ENCODE measurements at places on chromosomes 4 and X.

- no peak for DNase-seq
These were observed 63.6 kb upstream of the ATP8A1 start for GRCh38 chr4:42720533-42720932.

DNA sequence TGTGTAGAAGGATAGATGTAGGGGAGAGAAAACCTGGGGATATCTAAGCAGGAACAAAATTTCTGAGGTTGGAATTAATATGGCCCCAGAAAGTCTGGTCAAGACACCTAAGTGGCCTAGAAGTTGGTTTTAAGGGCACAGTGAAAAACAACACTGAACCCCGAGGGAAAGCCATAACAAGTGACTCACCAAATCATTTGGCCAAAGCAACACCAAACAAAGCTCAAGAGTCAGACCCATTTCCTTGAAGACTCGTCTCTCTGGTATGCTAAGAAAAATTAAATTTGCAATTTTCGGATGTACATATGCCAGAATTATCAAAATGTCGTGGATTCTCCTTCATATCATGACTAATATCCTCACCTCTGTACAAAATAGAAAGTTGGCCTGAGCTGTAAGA is 162.9 kb downstream of the SMIM20 start:
- DNase-seq, result peak; percentile 30

DNA sequence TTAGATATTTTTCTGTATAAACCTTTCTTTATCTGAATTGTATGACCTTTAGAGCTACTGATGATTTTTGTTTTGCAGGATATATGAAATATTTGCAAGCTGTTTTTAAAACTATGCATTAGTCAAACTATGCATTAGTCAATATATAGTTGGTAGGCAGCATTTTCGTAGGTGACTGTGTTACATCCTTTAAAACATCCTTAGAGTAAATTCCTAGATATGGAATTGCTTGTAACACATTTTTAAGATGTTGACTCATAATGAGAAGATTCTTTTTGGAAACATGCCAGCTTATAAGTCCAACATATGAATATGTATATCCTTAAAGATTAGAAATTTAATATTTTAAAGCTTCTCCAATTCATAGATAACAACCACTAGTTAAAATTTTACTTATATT is 1768.5 kb downstream of the PCDH7 start:
- DNase-seq, result peak; percentile 70

- DNase-seq, result no peak
These were observed 124.9 kb downstream of the STAG2 start for GRCh38 chrX:124086411-124086810.

DNA sequence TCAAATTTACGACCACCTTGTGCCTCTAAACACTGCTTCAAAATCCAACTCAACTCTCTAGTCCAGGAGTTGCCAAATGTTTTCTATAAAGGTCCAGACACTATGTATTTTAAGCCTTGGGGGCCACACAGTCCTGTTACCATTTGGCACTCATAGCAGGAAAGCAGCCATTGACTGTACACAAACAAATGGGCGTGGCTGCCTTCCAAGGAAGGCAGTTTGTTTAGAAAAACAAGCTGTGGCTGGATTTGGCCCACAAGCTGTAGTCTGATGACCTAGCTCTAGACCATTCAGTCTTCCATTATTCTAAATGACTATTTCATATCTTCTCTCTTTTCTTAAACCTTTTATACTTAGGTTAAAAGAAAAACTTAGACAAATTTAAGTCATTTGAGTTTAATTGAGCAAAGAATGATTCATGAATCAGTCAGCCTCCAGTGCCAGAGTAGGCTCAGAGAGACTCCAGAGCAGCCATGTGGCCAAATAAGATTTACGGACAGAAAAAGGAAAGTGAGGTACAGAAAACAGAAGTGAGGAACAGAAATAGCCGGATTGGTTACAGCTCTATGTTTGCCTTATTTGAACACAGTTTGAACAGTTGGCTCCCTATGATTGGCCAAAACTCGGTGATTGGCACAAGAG is 825.8 kb upstream of the LCORL start:
- DNase-seq, result peak; percentile 13

GRCh38 chrX:10471418-10471817 is 149.0 kb downstream of the MID1 start:
- DNase-seq, result no peak

- no peak for DNase-seq
These were observed 272.2 kb upstream of the UGT8 start for GRCh38 chr4:114326358-114326757.

DNA sequence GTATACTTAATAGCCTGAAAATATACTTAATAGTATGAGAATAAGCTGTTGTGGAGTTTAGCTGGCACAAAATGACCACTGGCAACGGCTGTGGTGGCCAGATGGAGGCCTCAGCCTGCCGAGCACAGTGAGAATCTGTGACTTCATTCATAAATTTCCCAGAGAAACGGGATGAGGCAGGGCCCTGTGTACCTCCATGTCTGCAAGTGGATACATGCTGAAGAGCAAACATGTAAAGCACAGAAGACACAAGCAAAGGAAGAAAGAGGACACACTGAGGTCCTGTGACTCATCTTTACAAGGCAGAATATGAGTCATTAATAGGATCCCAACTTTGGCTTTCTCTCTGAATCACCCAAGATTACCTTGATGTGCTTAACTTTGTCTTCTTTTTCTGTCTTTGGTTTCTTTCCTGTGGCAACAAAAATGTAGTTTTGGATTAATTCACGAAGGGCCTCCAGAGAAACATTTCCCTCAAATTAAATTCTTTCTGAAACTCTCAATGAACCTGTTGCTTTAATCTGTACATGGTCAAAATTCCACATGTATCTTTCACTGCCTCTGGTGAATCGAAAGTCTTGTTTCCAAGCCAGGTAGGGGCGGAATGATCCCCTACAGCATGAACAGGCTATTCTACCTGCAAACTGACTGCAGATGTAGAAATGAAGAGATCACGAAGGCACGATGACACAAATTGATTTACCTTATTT is 56.4 kb downstream of the IRF2 start:
- peak; percentile 98 for DNase-seq

GRCh38 chrX:39318506-39319343 is 517.5 kb downstream of the MID1IP1 start:
- DNase-seq, result no peak

GRCh38 chr4:163554870-163555465 is 60.5 kb downstream of the TMA16 start:
- DNase-seq, result peak; percentile 38

DNA sequence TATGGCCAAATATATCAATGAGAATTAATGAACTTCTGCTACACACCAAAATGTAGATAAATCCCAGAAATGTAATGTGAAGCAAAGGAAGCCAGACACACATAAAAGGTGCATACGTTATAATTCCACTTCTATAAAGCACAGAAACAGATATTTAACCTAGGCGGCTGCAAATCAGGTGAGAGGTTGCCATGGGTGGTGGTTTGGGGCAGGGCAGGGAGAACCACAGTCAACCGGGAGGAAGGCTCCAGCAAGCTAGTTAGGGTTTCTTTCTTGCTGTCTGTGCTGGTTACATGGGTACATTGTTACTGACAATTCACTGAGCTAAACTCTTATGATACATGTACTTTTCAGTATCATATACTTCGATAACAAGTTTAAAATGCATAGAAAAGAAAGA is 9.7 kb upstream of the PPARGC1A start:
- DNase-seq, result no peak

DNA sequence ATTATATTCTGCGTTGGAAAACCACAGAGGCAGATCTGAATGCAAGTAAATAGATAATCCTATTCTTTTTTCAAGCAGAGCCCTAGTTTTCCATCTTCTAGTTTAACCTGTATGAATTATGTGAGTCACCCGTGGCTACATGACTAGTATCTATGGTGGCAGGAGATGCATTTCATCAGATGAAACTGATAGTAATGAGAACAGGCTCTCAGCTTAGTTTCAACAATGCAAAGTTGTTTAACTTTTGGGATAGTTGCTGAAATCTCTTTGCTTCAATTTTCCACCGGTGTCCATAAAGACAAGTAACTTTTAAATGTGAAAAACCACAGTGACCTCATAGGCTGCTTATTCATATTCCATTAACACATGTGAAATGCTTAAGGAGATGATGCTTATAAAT is 1317.4 kb upstream of the TENM3 start:
- DNase-seq, result peak; percentile 87

- peak; percentile 9 for DNase-seq
These were observed 774 bp downstream of the ZCCHC4 start for GRCh38 chr4:25313201-25313895.

- no peak for DNase-seq
These were observed 201.9 kb upstream of the PPARGC1A start for GRCh38 chr4:24091639-24092233.

DNA sequence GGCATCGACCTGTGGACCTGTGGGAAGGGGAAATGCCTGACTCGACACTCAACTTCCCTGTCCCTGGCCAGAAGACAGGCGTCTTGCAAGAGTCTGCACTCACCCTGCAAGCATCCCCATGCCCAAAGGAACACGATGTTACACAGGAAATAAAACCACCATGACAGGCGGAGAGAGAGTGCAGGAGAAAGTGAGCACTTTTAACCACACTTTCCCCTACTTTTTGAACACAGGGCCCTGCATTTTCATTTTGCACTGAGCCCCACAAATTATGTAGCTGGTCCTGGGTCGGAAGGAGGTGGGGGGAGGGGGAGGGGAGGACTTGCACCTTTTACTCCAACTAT is 13.8 kb upstream of the MAN2B2 start:
- DNase-seq, result peak; percentile 26

DNA sequence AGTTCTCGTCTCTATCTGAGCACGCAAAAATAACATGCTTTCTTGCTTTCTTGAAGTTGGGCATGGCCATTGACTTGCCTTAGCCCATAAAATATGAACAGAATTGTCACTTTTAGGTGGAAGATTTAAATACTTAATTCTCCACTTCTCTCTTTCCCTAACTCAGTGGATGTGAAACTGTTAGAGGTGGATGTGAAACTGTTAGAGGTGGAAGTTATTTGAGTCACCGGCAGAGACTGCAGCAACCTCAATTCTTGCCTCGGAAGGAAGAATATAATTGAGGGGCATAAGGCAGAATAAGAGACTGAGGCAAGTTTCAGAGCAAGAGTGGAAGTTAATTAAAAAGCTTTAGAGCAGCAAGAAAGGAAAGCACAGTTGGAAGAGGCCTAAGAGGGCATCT is 2.8 kb upstream of the PARM1 start:
- DNase-seq, result no peak

GRCh38 chr4:1983846-1984405 is 24.8 kb downstream of the NELFA start:
- DNase-seq, result no peak

- DNase-seq, result no peak
These were observed 492.1 kb downstream of the IL15 start for GRCh38 chr4:142128529-142128928.

GRCh38 chr4:6727081-6727942 is 11.3 kb downstream of the BLOC1S4 start:
- DNase-seq, result no peak

- peak; percentile 91 for DNase-seq
These were observed 101.8 kb downstream of the AGTR2 start for GRCh38 chrX:116272322-116272721.

DNA sequence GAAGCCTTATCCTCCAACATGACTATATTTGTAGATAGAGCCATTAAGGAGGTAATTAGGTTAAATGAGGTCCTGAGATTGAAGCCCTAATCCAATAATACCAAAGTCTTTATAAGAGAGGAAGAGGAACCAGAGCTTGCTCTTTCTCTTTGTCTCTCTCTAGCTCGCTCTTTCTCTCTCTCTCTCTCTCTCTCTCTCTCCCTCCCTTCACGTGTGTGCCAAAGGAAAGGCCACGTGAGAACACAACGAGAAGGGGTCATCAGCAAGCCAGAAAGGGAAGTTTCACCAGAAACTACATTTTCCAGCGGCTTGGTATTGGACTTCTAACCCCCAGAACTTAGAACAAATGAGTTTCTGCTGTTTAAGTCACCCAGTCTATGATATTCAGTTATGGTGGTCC is 1540.5 kb downstream of the C4orf33 start:
- no peak for DNase-seq

DNA sequence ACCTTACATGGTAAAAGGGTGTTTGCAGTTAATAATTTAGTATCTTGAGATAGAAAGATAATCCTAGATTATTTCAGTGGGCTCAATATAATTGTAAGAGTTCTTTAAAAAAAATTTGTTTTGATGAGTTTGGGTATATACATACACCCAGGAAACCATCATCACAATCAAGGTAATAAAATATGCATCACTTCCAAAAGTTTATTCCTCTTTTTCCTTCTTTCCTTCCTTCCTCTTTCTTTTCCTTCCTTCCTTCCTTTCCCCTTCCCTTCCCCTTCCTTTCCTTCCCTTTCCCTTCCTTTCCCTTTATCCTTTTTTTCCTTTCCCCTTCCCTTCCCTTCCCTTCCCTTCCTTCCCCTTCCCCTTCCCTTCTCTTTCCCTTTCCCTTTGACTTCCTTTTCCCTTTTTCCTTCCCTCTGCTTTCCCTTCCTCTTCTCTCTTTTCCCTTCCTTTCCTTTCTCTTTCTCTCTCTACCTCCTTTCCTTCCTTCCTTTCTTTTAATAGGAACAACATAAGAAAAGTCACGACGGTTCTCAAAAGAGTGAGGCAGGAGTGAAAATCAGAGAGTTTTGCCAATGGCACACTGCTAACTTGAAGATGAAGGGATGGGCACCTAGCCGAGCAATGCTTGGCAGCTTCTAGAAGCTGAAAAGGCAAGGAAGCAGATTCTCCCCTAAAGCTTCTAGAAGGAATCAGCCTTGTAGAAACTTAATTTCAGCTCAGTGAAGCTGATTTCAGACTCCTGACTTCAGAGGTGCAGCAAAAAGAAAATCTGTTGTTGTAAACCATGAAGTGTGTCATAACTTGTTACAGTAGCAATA is 2050.2 kb upstream of the AGA start:
- DNase-seq, result no peak

DNA sequence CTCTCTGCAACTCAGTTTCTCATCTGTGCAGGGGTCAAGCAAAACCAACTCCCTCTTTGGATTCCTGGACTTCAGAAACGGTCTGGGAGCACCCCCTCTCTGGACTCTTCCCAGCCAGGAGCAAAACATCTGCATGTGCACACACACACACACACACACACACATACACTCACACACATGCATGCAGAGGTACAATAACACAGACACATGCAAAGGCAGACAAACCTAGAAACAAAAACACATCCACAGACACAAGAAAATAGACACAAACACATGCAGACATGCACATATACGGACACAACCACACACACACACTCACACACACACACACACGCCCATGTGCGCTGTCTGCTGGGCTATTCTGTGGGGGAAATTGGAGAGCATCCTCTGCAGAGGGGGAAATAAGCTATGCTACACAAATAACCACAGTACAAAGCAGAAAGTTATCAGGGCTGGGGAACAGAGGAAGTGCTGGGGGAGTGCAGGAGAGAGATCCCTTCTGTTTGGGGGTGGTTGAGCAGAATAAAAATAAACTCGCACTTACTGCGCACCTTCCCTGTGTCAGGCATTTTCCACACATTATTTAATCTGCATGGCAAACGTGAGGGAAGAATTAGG is 19.9 kb downstream of the IQSEC2 start:
- DNase-seq, result no peak

- no peak for DNase-seq
These were observed 53.6 kb downstream of the ASB9 start for GRCh38 chrX:15216280-15216679.

DNA sequence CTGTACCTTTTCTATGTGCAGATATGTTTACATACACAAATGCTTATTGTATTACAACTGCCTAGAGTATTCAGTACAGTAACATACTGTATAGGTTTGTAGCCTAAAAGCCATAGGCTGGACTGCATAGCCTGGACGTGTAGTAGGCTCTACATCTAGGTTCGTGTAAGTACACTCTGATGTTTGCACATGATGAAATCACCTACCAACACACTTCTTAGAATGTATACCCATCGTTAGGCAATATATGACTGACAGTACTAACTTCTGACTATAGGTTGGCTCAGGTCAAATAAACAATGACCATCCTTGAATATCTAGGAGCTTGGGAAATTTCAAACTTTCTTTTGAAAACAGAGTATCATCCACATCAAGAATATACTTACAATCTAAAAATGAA is 139.0 kb downstream of the CORIN start:
- DNase-seq, result peak; percentile 2
